ENCODE measurements at places on chromosomes 1 and 21. TPM values are rescaled to one million over a fixed set of nuclear protein-coding genes. Genes with fewer than 3 reads are reported as not detected.

LGR6 gene
- 0.08 TPM for total RNA-seq

MATN1 gene
- total RNA-seq, result 0.59 TPM

PPT1 gene
- 158 TPM for total RNA-seq

IVL gene
- not detected for total RNA-seq

OR6K3 gene
- total RNA-seq, result not detected

CFAP107 gene
- not detected for total RNA-seq

FCN3 gene
- total RNA-seq, result not detected

Data from Panc1 (cell line).